Activated T-cell treated with anti-CD3 and anti-CD28 coated beads, Interleukin-2, amount 50 U/mL, for 48 hours (primary cell): ENCODE measurements at places on chromosomes 16 and 17.

- DNase-seq = peak; percentile 63
Measured at GRCh38 chr16:81445143-81445961, 744 bp downstream of the CMIP start.

DNA sequence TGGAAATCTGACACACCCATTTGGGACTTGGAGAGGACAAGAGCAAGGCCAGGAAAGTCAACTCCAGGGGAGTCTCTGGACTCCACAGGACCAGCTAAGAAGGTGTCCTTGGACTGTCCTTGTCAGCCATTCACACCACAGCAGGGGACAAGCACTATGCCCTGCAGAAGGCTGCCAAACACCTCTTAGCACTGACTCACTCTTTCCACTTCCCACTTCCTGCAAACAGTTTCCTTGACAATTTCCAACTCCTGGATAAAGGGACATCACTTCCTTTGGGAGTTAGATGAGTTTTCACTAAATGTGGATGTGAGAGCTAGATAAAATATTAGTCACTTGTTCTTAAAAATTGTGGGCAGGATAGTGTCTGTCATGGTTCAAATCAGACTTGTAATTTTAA, 37.8 kb upstream of the BCAR1 start:
- no peak for DNase-seq

GRCh38 chr17:3910420-3911270, 5.6 kb downstream of the P2RX1 start:
- no peak for DNase-seq

DNA sequence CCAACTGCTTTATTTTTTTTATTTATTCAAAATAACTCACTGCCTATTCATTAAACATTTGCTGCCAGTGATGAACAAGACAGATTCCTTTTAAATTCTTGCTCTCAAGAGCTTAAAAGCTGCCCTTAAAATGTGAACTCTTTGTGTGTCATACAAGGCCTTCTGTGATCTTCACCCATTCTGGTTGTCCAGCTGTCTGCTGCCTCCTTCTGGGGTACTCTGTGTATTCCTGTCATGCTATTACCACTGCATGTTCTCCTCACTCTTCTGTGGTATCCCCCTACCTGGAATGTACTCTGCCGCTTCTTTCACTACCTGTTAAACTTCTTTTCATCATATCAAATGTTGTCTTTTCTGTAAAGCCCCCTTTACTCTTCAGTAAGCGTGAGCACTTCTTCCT, 165.8 kb downstream of the CHD9 start:
- no peak for DNase-seq

GRCh38 chr17:2798678-2799077, 2.4 kb downstream of the RAP1GAP2 start:
- DNase-seq = no peak

GRCh38 chr16:77868478-77868877, 80.1 kb downstream of the VAT1L start:
- peak; percentile 16 for DNase-seq

DNA sequence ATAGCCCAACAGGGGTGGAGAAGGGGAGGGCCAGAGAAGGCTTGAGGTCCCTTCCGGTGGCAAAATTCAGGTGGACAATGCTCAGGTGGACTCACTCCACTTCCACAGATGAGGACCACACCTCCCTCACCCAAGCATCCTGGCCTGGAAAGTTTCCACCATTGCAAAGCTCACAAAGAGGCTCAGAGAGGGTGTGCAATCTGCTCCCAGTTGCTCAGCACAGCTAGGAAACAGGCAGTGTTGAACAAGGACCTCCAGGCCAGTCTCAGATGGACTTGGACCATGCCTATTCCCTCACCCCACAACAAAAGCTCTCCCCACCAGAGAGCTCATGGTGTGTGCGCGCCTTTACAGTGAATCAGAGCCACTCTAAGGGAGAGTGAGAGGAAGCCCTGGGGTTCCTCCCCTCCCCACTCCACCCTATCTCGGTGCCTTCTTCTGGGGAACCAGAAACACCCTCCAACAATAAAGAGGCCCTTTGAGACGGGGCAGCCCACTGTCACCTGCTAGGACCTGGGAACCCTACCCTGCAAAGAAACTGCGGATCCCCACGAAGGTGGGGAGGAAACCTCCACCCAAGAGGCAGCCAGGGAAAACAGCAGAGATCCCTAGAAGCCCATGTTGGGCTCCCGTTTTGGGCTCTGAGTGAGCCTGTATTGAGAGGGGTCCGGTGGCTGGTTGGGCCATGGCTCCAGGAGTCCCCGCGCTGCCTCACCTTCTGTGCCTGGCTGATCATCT, 1.6 kb downstream of the FAM83G start:
- DNase-seq = peak; percentile 41

GRCh38 chr16:1763521-1764511, 7.5 kb downstream of the NME3 start:
- DNase-seq = peak; percentile 29

GRCh38 chr17:41660221-41660711, 28.4 kb upstream of the EIF1 start:
- DNase-seq = no peak

GRCh38 chr16:53744449-53744848, 40.5 kb downstream of the FTO start:
- DNase-seq = peak; percentile 32

DNA sequence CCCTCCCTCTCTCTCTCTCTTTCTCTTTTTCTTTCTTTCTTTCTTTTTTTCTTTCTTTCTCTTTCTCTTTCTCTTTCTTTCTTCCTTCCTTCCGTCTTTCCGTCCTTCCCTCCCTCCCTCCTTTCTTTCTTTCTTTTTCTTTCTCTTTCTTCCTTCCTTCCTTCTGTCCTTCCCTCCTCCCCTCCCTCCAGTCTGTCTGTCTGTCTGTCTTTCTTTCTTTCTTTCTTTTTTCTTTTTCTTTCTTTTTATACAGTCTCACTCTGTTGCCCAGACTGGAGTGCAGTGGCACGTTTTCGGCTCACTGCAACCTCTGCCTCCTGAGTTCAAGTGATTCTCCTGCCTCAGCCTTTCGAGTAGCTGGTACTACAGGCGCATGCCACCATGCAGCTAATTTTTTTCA, 14.4 kb downstream of the CA4 start:
- no peak for DNase-seq

DNA sequence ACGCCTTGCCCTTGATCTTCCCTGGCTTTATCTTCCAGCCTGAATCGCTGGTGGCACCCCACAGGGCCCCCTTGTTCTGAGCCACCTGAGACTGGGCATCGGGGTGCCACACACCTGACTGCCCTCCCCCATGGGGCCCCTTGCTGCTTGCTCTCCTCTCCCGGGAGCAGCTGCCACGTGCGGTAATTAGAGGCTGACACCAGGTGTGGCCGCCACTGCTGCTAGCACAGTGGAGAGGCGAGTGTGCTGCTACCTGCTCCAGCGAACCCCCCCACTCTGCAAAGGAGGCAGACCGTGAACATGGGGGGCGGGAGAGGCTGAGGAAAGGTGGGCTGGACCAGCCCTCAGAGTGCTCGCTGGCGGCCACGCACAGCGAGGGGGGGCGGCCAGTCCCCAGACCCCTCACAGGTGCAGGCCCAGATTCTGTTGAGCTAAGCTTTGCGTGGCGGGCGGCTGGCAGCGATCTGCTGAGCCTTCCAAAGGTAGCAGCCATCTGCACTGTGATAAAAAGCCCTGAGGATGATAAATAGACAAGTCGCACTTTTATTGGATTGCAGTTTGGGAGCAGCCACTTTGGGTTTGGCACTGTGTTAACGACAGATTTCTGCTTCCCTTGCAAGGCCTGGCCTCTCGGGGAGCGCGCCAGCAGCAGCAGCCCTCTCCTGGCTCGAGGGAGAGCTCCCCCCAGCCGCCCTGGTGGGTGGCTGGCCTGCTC, 167.9 kb upstream of the GSE1 start:
- DNase-seq = no peak

DNA sequence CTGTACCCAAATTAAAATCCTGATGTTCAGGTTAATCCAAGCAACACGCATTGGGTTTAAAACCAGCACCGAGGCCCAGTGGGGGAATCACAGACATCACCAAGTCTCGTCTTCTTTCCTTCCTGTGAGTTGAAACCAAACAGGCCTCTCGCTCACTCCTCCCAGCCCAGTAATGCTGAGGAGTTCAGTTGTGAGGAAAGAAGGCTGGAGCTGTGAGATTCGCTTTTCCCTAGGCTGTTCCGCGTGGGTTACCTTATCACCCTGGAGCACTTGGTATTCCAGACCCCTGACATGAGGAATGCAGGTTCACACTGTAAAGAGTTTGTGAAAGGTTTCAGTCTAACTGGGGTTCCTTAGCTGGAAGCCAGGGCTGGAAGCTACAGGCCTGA, 20.8 kb downstream of the CIBAR2 start:
- no peak for DNase-seq

- DNase-seq = no peak
Measured at GRCh38 chr17:50986989-50987660, 121.0 kb upstream of the TOB1 start.

DNA sequence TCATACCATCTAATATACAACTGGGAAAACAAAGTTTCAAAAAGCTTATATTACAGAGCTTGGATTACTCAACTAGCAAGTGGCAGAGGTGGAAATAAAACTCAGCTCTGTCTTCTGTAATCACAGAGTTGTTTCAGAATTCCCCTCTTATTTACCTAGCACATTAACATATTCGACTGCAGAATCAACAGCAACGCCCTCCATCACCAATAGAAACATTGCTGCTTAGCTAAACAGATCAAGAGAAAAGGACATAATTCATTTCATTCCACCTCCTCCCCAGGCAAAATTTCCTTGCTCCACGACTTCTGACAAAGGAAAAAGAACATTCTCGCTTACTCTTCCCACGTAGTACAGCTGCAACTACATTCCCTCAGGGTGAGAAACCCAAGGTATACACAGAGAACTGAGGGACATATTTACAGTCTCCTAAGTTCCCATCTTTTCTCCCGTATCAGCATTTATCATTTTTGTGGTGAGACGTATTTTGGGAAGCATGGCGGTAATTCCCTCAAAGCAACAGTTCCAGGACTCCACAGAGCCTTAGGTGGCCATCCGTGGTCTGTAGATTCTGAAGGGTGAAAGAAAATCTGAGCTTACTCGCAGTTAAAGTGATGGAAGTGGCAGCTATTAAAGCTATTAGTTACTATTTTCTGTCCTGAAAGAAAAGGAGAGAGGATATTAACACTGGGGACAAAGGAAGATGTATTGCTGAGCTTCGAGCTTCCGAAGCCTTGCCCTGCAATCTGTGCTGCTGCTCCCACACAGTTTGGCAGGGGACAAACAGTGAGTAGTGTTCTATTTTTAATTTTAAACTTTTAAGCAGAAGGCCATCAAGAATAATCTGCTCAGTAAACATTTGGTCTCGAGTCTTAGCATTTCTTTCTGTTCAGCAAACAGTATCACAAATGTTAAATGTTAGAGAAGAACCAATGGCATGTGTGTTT, 1296.2 kb downstream of the CDH8 start:
- DNase-seq = no peak

- no peak for DNase-seq
Measured at GRCh38 chr16:66652661-66653360, 43.7 kb downstream of the CMTM4 start.
